ENCODE measurements at places on chromosomes 5 and 9.

- no peak for DNase-seq
Observed at GRCh38 chr5:148645527-148645926, 8.8 kb downstream of the HTR4 start.

DNA sequence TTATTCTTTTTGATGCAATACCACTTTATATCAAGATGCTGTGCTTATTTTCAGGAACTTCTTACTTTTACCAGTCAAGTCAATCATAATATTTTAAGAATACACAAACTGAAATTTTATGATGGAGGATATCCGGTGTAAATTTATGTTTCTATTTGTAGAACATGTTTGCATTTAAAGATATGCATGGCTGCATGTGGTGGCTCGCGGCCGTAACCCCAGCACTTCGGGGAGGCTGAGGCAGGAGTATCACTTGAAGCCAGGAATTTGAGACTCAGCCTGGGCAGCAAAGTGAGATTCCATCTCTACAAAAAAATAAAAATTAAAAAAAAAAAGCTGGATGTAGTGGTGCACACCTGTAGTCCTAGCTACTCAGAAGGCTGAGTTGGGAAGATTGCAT, 73.5 kb upstream of the ALDH1A1 start:
- no peak for DNase-seq

- no peak for DNase-seq
Observed at GRCh38 chr5:55363856-55364255, 56.1 kb downstream of the MTREX start.

DNA sequence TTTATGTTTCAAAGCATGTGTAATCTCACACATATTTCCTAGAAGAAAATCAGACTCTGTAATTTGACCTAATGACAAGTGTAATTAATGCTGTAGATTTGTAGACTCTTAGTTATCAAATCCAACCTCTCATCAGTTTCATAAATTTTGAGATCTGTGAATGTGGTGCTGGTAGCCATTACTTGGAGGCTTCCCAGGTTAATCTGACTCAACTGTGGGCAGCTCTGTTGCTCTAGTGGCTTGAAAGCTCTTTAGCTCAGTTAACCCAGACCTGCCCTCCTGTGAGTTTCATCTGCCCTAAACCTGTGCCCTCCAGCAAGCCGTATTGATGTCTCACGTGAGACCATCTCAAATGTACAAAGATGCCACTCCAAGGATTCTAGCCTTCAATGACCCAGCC, 323.4 kb downstream of the FBXL7 start:
- DNase-seq: no peak

GRCh38 chr9:132879457-132880323, 992 bp downstream of the SPACA9 start:
- no peak for DNase-seq

DNA sequence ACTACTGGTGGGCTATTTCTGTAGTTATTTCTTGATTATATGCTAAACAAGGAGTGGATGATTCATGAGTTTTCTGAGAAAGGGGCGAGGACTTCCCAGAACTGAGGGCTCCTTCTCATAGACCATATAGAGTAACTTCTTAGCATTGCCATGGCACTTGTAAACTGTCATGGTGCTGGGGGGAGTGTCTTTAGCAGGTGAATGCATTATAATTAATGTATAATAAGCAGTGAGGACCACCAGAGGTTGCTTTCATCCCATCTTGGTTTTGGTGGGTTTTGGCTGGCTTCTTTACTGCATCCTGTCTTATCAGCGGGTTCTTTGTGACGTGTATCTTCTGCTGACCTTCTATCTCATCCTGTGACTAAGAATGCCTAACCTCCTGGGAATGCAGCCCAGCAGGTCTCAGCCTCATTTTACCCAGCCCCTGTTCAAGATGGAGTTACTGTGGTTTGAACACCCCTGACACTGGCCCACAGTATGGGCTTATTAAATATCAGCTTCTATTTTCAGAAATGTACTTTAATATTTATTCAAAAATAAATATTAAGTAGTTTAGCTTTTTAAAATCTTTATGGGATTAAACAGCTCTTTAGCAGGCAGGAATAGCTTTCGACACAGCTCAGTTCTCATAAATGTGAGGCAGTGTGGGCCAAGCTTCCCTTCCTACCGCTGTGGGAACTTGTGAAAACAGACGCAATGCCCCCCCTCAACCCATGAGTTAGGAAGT, 44.4 kb downstream of the GALNT12 start:
- DNase-seq: no peak

DNA sequence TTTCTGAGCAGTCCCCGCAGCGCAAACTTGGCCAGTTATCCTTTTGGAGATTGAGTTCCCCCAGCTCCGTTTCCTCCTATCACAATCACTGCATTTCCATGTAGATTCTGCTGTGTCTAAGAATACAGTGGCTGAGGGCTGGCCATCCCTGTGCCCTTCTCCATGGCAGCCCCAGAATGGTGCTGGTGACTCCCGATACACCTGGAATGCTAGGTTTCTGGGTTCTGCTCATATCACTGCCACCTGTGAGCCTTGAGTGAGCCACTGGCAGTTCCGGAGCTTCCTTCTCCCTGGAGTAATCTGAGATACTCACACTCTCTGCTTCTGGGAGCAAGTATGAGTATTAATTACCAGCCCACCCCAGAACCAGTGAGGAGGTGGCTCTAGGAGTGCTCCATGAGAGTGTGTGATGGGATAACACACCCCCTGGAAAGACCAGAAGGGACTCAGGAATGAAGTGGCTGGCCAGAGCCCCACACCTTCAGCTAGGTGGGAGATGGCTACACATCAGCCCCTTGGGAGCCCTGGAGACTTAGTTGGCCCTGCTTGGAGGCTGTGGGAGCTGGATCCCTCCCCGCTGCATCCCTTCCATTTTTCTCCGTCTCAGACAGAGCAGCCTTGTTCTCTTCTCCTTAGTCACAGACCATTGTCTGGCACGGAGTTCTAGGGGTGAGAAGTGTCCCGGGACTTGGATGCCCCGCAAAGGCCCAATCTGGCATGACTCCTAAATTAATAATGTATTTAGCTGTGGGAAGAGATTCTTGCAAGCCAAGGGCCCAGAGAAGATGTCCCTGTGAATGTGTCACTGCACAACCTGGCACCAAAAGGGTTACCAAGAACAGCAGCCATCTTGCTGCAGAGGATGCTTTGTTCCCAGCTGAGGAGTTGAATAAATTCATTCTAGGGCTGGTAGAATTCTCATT, 4.9 kb downstream of the PCDHGC5 start:
- no peak for DNase-seq

GRCh38 chr9:133826289-133827085, 88.3 kb upstream of the SARDH start:
- no peak for DNase-seq

DNA sequence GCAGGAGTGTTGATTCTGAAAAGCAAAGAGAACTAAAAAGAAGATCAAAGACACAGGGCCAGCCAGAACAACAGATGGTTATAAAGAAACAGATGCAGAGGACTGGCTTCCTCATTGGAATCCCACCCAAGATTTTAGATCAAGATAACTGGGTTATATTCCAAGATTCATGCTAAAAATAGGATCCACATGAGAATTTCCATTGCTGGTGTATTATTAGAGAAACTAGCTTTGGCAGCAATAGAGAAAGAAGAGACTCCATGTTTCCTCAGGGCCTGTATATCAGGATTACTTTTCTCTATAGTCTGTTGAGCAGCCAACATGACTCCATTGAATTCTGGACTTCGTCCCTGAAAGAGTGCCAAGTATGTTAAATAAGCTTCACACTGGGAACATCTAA, 367.3 kb downstream of the TUSC1 start:
- no peak for DNase-seq

DNA sequence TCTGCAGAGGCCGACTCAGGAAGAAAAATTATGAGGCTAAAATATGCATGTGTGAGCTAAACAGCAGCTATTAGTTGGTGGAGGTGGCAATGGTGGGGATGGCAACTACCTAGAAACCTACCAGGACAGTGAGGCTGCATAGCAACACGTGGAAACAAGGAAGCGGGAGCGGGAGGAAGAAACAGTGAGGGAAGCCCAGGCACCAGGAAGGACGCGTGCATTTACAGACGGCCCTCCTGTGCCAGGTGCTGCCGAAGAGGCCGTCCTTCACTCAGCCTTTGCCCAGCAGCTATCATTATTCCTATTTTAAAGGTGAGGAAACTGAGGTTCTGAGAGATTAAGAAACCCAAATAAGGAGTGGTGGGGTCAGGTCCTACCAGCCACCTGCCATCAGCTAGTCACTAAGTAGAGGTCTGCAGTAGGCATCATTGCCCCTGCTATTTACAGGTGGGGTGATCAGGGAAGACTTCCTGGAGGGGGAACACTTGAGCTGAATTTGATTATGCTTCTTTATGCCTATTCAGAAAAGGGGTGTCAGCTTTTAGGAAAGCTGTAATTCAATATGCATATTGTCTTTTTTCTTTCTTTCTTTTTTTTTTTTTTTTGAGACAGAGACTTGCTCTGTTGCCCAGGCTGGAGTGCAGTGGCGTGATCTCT, 125.3 kb downstream of the CRB2 start:
- DNase-seq: no peak

DNA sequence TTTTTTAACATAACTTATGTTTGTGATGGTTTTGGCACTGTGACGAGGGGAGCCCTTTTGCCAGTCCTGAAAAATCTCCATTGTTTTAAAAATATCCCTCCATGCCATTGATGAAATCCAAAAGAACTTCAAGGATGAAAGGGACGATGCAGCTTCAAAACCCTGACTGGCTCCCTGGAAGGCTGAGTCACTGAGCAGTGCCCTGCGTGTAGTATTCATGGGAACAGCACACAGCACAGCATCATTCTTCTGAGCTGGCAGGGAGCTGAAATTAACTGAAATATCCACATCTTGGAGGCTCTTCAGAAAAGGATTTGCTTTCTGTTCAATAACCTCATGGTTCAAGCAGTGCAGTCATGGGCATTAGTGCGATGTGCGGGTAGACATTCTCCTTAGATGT, 29.7 kb downstream of the PDE4D start:
- no peak for DNase-seq

GRCh38 chr5:73218552-73219171, 45.7 kb downstream of the TMEM174 start:
- no peak for DNase-seq

DNA sequence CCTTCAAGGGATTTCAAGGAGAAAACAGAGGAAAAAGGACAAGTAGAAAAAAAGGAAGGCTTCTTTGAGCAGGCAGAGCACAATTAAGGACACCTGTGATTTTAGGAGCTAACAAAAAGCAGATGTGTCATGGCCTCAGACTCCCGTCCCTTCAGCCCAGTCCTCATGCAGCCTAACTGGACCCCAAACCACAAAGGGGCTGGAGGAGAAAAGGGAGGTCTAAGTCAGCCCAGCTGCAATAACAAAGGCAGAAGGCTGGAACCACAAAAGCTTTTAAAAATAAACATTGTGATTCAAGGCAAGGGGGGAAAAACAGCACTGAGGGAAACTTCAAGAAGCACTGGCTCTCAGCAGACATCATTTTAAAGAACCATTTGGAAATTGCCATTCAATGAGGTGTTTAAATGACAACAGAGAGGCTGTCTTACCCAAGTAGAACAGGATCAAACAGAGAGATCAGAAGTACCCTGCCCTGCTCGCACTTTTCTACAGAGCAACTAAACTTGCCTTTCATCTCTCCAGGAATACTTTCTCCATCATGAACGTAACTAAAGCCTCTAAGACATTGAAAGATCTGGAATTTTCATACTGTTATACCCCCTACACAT, 89.3 kb downstream of the SEMA5A start:
- DNase-seq: no peak

- no peak for DNase-seq
Observed at GRCh38 chr9:96029722-96030530, 154.4 kb downstream of the ERCC6L2 start.

- no peak for DNase-seq
Observed at GRCh38 chr9:118529624-118530214, 825.5 kb downstream of the TLR4 start.

DNA sequence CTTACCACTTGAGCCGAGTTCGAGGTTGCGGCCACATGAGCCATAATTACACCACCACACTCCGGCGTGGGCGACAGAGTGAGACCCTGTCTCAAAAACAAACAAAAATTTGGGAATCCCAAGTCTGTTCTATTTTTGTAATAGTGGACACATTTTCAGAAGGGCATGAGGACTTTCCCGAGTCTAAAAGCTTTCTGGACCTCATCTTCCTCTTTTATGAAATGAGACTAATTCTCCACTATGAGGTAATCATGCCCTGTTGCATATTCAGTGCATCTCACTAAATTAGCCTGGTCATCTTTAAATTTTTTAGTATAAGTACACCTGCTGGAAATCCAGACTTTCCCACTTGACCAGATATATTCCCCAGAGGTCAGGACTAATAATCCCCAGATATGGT, 55.7 kb downstream of the GGTA1 start:
- DNase-seq: no peak

DNA sequence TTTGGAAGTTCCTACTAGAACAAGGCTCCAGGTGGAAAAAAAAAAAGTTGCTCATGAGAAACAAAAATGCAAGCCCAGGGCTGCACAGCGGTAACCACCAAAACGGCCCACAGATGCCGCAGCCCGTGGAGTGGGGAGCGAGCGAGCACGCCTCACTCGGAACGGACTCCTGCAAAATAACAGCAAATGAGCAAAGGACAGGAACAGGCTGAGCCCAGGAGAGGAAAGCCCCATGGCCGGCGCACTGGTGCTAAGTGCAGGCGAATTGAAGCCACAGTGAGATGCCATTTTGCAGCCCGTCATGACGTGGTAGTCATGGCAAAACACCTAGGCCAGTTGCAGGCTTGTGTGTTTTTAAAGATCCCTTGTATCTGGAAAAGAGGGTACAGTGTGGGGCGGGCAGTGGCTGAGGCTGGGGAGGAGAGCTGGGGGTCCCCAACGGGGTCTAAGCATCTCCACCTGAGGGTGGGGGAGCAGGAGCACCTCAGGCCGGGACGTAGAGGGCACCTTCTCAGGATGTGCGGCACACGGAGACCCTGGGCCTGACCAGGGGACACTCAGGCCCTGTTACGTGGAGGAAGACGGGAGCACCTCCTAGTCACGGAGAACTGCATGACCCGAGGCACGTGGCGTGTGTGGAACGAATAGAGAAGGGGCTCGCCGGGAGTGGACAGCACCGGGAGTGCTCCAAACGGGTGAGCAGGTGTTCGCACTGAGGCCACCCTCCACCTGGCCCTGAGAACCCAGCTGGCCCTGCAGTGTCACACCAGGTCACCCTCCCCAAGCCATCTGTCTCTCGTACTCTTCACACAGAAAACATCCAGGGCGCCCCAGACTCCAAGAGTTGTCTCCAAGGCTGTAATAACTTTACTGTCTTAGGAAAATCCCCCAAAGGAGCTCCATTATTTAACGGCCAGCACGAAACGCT, 10.7 kb downstream of the GRM6 start:
- DNase-seq: no peak

DNA sequence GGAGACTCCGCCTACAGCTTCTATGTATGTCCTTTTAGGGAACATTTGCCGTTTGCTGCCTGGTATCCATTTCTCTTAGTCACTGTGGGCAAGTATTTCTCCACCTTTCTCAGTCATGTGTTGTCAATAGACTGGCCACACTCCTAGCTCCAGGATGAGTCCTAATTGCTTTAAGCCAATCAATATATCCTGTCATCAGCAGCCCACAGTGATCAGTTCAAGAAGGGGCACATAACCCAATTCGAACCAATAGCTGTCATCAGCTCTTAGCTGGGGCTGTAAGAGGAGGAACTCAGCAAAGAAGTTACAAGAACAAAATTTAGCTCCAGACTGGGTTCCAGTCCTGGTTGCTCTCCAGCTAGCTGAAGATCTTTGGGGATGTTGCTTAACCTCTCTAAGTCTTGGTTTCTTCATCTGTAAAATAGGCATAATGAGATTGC, 70.7 kb upstream of the MAN2A1 start:
- DNase-seq: no peak
